ENCODE measurements at places on chromosomes 3 and 15. TPM values are rescaled to one million over a fixed set of nuclear protein-coding genes. Genes with fewer than 3 reads are reported as not detected.

- DNase-seq, result no peak
Measured at GRCh38 chr3:2540115-2540514, 441.4 kb downstream of the CNTN4 start.

The VEPH1 gene
- 4.7 TPM for total RNA-seq

DNA sequence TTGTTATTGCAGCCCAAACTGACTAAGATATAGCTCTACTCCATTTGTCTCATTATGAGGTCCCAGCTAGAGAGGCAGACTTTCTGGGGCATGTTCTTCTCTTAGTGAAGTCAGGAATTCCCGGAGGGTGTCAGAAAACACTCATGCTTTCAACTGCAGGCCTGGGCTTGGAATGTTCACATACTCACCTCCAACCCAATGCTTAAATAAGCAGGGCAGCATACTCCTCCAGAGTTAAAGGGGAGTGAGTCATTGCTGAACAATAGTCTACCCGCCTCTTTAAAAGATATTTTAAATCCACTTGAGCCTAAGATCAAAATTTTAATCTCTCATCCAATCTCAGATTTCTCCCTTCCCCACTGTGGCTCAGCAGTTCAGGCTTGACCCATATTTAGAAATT is 167.8 kb upstream of the DPH6 start:
- no peak for DNase-seq

The AGBL1 gene
- not detected for total RNA-seq

The EIF4E3 gene
- total RNA-seq, result 12.9 TPM

DNA sequence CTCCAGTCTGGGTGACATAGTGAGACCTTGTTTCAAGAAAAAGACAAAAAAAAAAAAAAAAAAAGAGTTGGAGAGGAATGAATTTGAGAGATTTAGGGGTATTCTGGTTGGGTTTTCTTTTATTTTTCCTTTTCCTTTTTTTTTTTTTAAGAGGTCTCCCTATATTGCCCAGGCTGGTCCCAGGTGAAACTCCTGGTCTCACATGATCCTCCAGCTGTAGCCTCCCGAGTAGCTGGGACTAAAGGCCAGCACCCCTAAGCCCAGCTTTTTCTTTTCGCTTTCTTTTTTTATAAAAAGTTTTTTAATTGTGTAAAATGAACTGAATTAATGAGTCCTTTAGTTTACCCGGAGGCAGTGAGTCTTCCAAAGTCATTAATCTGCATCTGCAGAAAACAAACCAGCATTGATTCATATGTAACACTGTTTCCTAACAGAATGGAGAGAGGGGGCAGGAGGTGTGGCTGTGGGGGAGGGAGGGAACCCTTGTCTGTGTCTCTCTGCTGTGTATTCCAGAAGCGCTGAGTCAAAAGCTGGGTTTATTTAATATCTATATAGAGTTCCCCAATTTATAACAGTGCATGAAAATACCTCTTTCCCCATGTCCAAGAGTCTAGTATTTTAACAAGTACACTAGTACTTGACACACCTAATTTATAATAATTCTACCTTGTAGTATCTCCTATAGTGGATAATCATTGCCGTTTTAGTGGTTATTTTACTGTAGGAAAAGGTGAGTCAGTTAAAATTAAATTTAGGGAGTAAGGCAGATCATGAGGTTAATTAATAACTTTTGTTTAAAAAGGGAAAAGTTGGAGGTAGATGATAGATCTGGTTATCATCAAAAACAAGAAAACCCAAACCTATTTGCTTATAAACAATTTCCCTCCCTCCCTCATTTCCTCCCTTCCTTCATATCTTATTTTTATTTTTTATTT is 2.6 kb upstream of the DPPA4 start:
- no peak for DNase-seq

GRCh38 chr3:16028604-16029003 is 145.9 kb upstream of the GALNT15 start:
- no peak for DNase-seq

The NMNAT3 gene
- total RNA-seq, result 35.1 TPM

The ANKRD63 gene
- not detected for total RNA-seq

The SPATA12 gene
- not detected for total RNA-seq

- no peak for DNase-seq
Measured at GRCh38 chr3:115428841-115429240, 194.5 kb upstream of the GAP43 start.

GRCh38 chr15:41125063-41125669 is 9.1 kb upstream of the INO80 start:
- no peak for DNase-seq

DNA sequence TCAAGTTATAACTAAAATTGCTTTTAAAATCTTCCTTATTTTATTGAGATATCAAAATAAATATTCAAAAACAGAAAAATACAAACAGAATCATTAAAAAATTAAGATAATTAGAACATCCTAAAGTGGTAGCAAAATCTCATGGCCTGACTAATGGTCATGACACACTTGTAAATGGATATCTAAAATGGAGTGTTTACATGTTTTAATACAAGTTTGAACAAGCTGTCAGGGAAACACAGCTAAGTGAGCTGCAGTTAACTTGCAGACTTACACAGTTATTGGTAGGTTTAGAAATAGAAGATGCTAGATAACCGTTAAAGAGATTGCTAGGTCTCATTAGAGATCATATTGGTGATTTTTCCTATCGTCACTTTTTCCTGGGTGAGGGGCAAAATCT is 242.3 kb downstream of the LPP start:
- no peak for DNase-seq

GRCh38 chr3:154180836-154181691 is 59.9 kb downstream of the ARHGEF26 start:
- no peak for DNase-seq

- no peak for DNase-seq
Measured at GRCh38 chr15:81825136-81825535, 220.7 kb downstream of the MEX3B start.

DNA sequence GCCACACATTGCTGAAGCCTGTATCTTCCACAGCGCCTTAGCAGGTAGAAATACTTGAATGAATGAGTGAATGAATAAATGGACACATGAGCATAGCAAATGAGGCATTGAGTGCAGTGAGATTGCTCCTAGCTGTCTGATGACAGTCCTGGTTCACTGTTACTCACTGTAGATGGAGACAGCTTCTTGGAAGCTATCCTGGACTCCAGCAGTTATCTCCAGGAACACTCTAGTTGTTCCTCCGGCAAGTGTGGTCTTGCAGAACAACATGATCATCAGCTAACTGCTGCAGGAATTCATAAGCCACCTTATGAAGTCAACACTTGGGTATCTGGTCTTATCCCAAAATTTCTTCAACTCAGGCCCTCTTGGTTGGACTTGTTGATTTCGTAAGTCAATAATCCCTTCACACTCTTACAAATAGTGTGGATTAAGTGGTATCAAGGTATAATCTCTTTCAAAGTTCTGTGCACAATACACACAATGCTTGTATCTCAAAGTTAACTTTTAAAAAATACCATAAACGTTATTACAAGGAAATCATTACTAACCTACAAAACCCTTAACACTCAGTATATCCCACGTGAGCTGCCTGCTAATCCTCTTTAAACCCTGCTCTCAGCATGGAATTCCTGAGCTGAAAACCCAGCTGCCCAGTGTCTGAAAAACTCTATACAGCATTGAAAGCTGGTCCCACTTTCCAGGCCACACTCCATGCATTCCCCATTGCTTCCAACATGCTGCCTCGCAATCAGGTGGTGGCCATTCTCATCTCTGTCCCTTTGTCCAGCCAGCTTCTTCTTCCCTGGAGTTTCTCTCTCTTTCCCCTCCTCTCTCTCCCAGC is 14.4 kb upstream of the ZBTB38 start:
- DNase-seq, result no peak

The TMEM115 gene
- total RNA-seq, result 90.5 TPM

The POU1F1 gene
- total RNA-seq, result not detected

- DNase-seq, result no peak
Measured at GRCh38 chr15:50562735-50563640, 16.5 kb upstream of the USP50 start.

DNA sequence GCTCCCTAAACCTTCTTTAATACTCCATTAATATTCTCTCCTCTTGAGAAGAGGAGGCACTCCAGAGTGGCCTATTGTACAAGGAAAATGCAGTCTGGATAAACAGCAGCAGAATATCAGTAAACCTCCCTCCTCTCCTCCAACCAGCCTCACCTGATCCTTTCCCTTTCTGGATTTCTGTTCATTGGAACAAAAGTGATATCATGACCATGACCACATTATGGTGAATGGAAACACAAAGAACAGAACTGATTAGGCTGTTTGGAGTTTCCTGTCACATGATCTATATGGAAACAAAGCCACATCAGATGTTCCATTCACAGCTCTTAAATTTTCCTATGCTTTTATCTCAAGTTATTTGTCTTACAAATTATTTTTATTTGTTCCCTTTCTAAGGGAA is 14.6 kb downstream of the C2CD4B start:
- no peak for DNase-seq

The METTL6 gene
- 4.9 TPM for total RNA-seq

The GOLGA6L10 gene
- total RNA-seq, result 0.39 TPM

GRCh38 chr3:182891364-182891763 is 89.0 kb downstream of the DCUN1D1 start:
- DNase-seq, result no peak

The SEMA6D gene
- 5.6 TPM for total RNA-seq

The CNTN3 gene
- 0.15 TPM for total RNA-seq

DNA sequence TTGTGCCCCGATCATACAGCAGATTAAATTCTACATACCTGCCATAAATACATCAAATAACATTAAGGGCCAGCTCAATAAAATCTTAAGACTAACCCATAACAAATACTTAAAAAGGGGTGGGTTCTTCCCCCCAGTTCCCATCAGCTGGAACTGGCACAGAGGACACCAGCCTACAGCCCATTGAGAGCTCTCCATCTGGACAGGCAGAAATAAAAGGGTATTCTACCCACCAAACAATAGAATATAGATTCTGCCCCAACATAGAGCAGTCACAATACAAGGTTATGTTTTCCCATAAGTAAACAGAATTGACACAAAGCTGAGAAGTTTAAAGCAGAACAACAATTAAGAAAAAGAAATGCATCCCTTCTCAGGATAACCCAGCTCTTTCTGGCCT is 11.9 kb downstream of the CPOX start:
- DNase-seq, result no peak

- DNase-seq, result no peak
Measured at GRCh38 chr15:63611177-63611576, 14.0 kb downstream of the FBXL22 start.

GRCh38 chr3:196789885-196790359 is 50.3 kb downstream of the PAK2 start:
- DNase-seq, result no peak

- no peak for DNase-seq
Measured at GRCh38 chr3:196778755-196779154, 39.1 kb downstream of the PAK2 start.

DNA sequence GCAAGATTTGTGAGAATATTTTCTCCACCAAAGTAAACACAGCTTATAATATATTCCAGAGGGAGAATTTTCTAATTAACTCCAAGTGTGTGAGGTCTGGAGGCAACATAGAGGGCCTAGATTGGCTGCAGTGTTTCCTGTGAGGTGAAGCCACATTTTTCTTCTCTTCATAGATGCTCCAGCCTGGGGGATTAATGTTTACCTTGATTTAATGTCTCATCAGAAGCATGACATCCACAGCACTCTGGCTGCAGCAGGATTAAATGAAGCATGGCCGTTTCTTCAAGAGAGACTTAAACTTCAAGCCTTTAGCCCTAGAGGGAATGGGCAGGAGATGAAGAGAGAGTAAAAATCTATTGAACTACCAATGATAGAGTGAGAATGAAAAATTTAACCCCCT is 137.9 kb upstream of the ZBTB20 start:
- no peak for DNase-seq

The MKRN2OS gene
- 4.2 TPM for total RNA-seq

DNA sequence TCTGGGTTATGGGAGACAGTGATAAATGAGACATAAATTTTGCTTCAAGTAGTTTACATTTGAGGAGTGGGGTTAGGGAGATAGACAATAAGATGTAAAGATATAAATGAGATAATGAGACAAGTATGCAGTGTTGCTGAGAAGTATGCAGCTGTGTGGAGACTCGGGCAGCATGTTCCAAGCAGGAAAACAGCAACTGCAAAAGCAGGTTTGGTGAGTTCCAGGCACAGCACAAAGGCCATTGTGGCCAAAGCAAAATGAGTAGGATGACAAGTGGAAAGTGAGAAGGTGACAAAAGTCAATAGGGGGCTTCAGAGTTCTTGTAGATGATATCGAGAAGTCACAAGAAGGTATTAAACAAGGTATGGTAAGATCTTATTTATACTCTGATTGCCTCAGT is 259.1 kb upstream of the PEX5L start:
- no peak for DNase-seq

DNA sequence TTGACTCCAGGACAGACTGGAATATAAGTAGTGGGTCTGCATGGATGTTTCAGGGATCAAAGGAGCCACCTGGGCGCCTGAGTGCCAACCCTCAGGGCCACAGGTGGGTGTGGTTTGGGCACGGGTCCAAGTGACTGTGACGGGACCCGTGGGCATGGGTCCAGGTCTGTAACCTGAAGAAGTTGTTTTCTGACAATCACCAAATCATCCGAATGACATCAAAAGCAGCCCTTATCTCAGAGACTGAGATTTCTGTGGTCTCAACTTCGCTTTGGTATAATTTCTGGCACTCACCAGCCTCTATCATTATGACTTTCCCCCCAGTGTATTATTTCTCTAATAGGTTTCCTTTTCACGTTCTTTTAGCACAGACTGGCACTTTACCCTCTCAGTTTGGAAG is 24.4 kb downstream of the RLBP1 start:
- DNase-seq, result no peak

The HCN4 gene
- 0.04 TPM for total RNA-seq

DNA sequence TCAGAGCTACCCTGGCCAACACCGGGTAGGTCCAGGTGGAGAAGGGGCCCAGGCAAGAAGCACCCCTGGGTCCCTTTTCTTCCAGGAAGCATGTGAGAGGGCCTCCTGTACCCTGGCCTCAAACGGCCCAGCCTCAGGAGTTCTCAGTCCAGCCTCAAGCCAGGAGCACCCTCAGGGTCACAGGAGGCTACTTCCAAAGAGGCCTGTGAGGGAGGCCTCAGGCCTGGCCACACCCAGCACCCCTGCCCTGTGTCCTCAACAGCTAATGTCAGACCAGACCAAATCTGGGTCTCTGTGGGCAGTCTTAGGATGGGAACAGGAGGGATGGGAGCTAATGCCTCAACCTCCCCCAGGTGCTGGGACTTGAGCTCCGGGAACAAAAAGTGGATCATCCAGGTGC is 23.5 kb downstream of the PTH1R start:
- no peak for DNase-seq

The HMCES gene
- total RNA-seq, result 34.6 TPM

The SH2D7 gene
- total RNA-seq, result not detected

DNA sequence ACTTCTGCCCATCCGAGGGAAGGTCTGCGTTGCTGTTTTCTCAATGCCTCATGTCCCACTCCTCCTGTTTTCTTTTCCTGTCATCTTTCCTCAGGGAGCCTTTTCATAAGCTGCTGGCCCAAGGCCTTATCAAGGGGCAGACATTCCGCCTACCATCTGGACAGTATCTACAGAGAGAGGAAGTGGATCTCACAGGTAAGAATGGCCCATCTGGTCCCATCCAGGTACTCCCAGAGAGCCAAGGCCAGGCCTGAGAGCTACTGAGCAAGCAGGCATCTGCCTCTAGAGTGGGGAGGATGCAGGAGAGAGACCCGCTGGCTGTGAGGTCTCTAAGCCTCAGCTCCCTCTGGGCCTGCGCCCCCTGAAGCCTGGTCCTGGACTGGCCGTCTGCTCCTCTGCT is 81.5 kb upstream of the LIMD1 start:
- no peak for DNase-seq

The MNS1 gene
- total RNA-seq, result not detected

The RASL12 gene
- 18.9 TPM for total RNA-seq

GRCh38 chr15:42367041-42367440 is 7.7 kb downstream of the CAPN3 start:
- no peak for DNase-seq

- no peak for DNase-seq
Measured at GRCh38 chr3:102074946-102075345, 225.6 kb downstream of the NFKBIZ start.

The GRM7 gene
- total RNA-seq, result not detected

Data from lower leg skin (tissue), 4 donors.